ENCODE measurements at places on chromosomes 13 and 19.
A peak's percentile ranks its signal among the peaks of the same experiment; 100 is the strongest.

DNA sequence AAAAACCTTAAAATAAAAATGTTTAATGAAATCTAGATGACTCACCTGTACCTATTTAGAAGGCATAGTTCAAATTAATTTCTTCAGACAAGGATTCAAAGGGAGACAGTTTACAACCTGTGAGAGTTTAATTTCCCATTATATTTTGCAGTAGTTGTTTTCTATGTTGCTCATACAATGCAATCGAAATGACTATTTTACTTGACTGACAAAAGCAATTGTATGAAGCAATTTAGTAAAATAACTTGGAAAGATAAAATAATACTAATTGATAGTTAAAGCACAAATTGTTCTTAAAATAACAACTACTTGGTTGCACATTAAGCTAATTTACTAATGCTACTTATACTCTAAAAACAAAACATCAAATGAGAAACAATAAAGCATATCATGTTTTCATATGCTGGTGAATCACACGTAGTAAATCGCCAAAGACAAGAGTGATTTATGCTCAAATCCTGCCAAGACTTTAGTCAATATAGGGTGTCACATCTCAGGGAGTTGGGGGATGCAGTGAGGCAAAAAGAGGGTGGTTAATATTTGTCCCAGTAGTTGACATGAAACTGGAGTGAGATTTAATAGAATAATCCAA lies 6.4 kb downstream of the DACH1 start:
- DNase-seq: no peak

- no peak for DNase-seq
Observed at GRCh38 chr19:48625891-48626327, 6.6 kb downstream of the SPHK2 start.

GRCh38 chr13:75299913-75300862 lies 181.8 kb downstream of the TBC1D4 start:
- DNase-seq: peak; percentile 79

DNA sequence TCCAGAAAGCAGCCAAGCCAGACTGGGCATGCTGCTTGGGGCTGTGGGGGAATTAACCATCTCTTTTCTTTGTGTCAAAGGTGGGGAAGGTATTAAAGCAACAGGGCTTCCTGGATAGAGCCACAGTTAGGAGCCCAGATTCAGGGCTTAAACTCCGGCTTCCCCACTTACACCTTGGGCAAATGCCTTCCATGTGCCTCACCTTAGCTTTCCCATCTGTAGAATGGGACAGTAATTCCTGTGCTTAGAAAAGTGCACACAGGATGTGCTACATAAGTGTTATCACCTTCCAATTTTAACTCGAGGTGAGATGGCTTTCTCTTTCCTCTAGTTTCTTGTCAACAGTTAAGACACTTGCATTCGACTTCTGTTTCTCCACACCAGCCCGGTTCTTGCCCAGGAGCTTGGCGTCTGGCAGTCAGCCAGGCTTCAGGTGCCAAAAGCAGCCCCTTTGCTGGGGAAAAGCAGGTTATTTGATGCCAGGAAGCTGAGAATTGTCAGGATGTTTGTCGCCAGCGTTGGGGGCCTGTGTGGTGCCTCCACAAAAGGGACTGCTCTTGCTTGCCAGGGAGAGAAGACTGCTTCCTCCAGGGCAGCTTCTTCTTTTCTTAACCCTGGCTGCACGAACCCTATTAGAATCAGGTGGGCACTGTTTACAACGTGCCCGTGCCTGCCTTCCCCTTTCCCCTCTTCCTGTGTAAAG lies 79.2 kb downstream of the SIPA1L3 start:
- DNase-seq: no peak

- no peak for DNase-seq
Observed at GRCh38 chr13:21063031-21063430, 1.6 kb upstream of the LATS2 start.

GRCh38 chr13:77519808-77520207 lies 15.7 kb upstream of the SCEL start:
- no peak for DNase-seq

GRCh38 chr13:49939321-49939720 lies 3.2 kb upstream of the SPRYD7 start:
- peak; percentile 28 for DNase-seq
